ENCODE measurements at places on chromosomes 7 and 10. TPM values are rescaled to one million over a fixed set of nuclear protein-coding genes. Genes with fewer than 3 reads are reported as not detected.

DNA sequence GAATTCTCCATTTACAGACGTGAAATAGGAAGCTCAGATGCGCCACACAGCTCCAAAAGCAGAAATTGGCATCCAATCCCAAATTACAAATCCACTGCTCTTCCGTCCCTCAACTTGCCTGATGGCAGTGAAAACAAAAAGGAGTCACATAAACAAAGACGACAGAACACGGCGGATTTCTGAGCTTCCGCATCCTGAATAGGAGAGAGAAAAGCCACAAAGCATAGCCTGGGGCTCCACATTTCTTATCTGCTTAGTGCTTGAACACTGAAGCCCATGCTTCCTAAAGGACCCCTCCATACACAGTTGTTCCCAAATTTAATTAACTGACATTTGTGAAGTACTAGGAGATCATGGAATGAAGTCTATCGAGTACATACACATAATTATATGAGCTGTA is 32.6 kb downstream of the BEND7 start:
- no peak for DNase-seq

CHST12 gene
- 16.5 TPM for total RNA-seq

TMEM140 gene
- 4.8 TPM for total RNA-seq

ITPRID1 gene
- 3.0 TPM for total RNA-seq

ANKRD22 gene
- 6.1 TPM for total RNA-seq

- DNase-seq: no peak
Observed at GRCh38 chr7:71255537-71256178, 123.7 kb downstream of the GALNT17 start.

DNA sequence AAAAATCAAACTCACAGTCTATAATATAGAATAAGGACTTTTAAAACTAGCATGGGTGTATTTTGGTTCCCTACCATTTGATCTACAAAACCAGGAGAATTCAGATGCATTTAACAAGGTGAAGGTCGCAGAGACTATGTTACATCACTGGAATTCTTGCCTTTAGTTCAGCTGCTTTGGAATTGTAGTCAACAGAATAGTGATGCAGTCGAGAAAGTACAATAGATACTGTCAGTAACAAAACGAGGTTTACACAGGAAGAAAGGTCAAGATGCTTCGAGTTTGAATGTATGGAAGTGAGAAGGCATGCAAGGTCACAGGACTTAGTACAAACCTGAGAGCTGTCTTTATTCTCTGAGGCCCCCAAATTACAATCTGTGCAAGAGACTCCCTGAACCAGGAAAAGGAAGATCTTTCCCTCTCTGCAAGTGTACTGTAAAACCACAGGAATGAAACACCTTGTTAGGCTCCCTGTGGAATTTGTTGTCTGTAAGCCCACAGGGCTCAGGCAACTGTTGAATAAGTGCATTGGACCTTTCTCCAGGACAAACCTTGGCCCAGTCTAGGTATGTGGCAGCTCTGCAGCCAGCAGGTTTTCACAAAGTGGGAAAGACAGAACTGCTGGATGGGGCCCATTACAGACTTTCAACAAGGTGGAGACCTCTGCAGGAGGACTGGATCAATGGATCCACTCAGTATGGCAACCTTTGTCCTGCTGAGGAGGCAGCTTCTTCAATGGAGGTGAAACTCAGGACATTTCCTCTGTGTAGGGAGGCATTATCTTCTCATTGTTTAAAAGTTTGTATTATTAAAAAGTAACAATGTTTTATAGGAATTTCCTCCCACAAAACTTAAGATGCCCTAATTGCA is 101.1 kb upstream of the GSDME start:
- no peak for DNase-seq

DNA sequence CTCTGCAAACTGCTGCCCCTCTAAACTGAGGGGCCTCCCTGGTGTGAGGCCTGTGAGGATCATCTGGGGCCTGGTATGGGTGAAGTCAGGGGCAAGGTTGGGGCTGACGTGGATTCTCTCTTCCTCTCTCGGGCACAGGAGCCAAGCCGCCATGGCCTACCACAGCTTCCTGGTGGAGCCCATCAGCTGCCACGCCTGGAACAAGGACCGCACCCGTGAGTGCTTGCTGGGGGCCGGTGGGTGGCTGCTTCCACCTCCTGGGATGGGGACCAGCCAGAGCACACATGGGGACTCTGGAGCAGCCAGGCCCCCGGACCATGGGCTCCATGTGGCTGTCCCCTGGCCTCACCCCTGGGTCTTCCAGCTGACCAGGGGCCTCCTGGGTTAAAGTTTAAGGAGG is 11.0 kb downstream of the ARPC1B start:
- no peak for DNase-seq

DNA sequence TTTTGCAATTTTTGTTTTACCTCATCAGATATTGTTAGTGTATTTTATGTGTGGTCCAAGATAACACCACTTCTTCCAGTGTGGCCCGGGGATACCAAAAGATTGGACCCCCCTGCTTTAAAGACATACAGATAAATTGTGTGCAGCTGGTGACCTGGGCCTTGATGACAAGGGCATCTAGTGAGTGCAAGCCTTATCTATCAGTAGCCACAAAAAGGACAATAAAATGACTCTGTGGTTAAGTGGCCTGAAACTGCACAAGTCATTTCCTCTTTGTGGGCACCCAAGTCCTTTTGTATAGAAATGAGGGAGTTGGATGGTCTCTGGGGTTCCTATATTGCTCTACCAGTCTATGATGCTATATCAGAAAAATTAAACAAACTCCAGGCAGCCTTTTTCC is 98.1 kb downstream of the PARD3 start:
- no peak for DNase-seq

GRCh38 chr10:109919220-109919619 is 4.1 kb downstream of the XPNPEP1 start:
- no peak for DNase-seq

MMP21 gene
- total RNA-seq: 0.16 TPM

GRCh38 chr10:75932921-75933320 is 501.5 kb downstream of the LRMDA start:
- DNase-seq: no peak

SRRM3 gene
- total RNA-seq: not detected

NUDT1 gene
- 9.5 TPM for total RNA-seq

DNA sequence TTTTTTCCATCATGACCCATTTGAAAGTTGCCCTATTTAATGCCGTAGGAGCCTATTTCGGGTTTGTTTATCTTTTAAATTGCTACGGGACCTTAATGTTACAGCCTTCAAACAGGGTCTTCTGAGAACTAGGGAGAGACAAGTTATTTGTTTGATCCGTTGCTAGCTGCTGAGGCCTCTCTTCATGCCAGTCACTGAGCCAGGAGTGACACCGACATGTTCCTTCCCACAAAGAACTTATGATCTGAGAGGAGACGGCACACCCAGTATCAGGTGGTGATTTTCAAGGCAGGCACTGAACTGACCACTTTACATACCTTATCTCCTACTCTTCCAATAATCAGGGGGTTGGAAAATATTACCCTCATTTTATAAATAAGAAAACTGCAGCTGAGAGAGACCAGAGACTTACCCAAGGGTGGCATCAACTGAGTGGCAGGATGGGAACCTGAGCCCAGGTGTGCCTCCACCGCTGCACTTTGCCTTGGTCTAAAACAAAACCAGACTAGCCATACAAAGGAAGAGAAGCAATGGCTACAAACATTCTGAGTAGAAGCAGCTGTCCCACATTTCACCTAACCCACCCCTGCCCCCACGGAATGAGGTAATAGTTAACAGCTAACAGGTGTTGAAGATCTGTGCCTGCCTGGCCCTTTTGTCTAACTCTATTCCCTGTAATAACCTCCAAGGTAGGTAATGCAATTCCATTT is 40.5 kb downstream of the PPP1R3C start:
- DNase-seq: no peak

SRGN gene
- 9.0 TPM for total RNA-seq

NPY4R gene
- total RNA-seq: 3.0 TPM
